Dermis blood vessel endothelial cell (primary cell): ENCODE measurements at places on chromosomes 4 and X.

DNA sequence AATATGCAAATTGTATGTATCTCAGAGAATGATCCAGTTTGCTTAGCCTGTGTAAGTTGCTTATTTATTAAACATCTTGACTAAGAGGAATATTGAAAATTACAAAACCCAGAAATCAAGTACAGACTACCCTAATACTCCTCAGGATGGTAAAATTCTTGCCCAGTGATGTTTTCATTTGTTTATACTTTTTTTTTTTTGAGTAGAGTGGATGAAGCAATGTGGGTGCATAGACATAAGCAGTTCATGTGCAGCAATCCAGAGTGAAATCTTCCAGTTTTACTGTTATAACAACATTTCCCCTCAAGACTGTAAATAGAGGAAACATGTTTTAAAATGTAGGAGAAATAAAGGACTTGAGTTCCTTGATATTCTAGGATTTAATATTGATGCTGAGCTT lies 4.7 kb downstream of the GLRB start:
- DNase-seq: no peak

DNA sequence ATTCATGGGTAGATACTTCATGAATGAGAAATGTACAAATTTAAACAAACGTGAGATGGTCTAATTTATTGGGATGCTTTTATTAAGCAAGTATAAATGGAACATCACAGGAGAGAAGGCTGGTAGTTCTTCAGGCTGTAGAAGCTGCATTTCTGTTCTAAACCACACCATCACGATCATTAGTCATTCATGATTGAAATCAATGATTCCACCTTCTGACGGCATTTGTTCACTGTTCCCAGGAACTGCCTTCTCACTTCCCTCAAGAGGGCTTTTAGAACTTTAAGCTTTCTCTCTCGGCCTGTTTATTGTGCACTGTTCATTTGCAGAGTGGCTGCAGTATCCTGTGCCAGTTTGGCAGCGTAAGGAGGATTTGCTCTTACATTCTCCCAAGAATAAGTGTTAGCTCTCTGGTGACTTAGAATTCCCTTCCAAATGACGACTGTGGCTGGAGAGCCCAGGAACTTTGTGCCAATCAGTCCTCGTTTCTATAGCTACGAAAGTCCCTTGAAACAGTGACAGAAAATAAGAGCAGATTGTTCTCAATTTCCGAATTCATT lies 54.7 kb downstream of the MFAP3L start:
- DNase-seq: no peak

- no peak for DNase-seq
These were observed 53.8 kb downstream of the SYNPO2 start for GRCh38 chr4:118942465-118942864.

DNA sequence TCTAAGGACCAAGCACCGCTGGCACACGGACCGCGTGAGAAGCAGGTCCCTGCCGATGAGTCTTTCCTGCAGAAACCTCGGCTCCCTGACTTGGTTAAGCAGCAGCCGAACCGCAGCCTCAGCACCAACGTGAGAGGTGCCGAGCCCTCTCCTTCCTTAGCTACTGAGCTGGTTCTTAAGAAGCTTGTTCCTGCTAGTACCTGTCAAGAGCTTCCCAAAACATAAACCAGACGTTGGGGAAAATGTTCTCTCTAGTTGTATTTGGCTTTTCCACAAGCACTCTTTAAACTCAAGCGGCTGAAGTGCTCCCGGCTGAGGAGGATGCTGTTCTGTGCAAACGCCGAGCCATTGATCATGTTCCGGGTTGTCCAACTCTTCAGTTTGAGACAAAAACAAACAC lies 29.3 kb upstream of the TLR3 start:
- DNase-seq: no peak

GRCh38 chr4:187019896-187020295 lies 296.2 kb upstream of the FAT1 start:
- DNase-seq: no peak

DNA sequence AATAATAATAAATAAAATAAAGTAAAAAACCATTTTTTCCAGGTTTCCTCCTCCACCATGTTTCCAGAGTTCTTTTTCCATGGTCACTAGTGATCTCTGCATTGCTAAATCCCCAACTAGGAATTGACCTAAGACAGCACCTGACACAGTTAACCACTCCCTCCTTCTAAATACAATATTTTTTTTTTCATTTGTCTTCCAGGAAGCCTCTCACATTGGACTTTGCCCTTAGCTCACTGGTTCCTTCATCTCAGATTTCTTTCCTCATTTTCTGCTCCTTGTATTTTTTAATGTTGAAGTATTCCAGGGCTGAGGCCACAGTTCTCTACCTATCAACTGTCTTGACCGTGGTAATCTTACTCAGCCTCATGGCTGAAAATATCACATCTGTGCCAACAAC lies 187.3 kb upstream of the FAM241A start:
- DNase-seq: no peak

GRCh38 chr4:62549601-62550000 lies 1349.5 kb downstream of the ADGRL3 start:
- no peak for DNase-seq

DNA sequence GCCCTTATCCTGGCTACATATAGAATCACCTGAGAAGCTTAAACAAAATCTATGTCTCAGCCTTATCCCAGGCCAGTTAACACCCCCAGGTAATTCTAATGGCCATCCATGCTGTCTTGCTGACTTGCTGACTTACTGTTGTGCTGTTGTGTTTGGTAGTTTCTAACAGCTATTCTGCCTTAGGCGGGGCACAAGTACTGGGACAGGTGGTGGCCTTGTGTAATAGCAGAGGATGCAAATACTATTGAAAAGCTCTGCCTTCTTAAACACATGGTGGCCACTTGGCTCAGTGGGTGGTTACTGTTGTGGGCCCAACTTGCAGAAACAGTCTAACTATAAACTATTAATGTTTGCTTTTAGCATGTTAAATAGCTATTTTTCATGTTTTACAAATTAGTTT lies 56.2 kb downstream of the CDS1 start:
- DNase-seq: no peak

GRCh38 chrX:53412446-53412845 lies 10.0 kb downstream of the SMC1A start:
- no peak for DNase-seq

GRCh38 chr4:28179126-28179525 lies 1318.5 kb downstream of the STIM2 start:
- DNase-seq: no peak

- no peak for DNase-seq
These were observed 380.8 kb downstream of the TMA16 start for GRCh38 chr4:163875327-163875726.

- no peak for DNase-seq
These were observed 1197.3 kb downstream of the TECRL start for GRCh38 chr4:63211776-63212479.

DNA sequence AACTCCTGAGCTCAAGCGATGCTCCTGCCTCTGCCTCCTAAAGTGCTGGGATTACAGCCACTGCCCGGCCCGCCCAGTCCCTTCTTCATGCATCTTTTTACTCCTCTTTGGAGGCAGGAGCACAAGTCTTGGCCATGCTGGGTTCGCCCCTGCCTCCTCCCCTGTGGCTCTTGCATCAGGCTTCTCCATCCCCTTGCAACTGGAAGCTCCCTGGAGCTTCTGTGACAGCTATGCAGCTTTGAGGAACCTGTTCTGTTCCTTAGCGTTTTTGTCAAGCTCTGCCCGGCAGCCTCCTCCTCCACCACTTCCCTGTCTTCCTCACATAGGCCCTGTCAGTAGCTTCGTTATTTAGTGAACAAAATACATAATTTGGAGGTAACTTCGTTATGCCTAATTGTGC lies 73.9 kb downstream of the PSAPL1 start:
- DNase-seq: no peak

DNA sequence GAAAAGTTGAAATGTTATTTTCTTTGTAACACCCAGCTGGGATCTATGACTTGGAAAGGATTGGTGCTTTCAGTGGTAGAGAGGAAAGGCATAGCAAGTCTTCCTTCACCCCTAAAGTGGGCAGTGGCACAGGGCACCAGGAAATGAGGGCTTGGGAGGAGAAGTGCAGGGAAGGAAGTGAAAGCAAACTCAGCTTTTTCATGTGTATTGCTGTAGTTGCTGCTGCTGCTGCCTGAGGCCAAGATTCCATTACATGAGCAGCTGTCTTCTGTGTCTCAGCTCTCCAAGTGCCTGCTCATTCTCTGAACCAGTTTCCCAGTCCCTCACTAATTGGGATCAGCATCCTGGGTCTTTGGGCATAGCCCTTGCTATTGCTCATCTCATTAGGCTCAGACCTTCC lies 2.6 kb downstream of the HCCS start:
- peak; percentile 44 for DNase-seq

GRCh38 chrX:31323658-31324057 lies 251.8 kb upstream of the FTHL17 start:
- DNase-seq: no peak

- peak; percentile 21 for DNase-seq
These were observed 805 bp downstream of the ATP8A1 start for GRCh38 chr4:42655921-42656678.

GRCh38 chr4:149370785-149371420 lies 444.7 kb downstream of the IQCM start:
- peak; percentile 55 for DNase-seq

- no peak for DNase-seq
These were observed 653.9 kb upstream of the AADAT start for GRCh38 chr4:170743633-170744032.

DNA sequence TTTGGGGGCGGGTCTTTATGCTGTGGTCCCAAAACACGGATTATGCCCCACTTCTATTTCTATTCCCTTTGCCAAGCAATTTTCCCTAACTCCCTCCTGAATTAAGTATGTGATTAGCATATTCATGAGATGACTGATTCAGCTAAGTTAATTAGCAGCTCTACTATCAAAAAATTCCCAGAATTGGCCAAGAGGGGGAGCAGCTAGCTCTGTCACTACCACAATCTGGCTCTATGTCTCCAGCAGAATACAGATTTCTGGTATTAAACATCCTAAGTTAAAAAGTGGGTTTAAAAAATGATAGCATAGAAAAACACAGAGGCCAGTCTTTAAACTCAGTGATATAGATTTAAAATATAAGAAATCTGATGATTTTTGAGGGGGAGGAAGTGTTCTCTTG lies 80.3 kb downstream of the GPC4 start:
- no peak for DNase-seq

GRCh38 chrX:117751155-117751554 lies 365.5 kb downstream of the KLHL13 start:
- no peak for DNase-seq

DNA sequence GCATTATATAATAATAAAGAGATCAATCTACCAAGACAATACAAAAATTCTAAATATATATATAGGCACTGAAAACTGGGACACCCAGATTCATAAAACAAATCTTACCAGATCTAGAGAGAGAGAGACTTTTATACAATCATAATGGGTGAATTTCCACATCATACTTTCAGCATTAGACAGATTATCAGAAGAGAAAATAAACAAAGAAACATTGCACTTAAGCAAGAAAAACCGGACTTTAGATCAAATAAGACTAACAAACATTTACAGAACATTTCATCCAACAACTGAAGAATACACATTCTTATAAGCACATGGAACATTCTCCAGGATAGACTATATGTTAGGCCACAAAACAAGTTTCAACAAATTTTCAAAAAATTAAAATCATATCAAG lies 245.1 kb downstream of the INPP4B start:
- DNase-seq: no peak

GRCh38 chr4:107685740-107686139 lies 34.3 kb downstream of the PAPSS1 start:
- DNase-seq: no peak

- DNase-seq: no peak
These were observed 150.6 kb downstream of the CHIC2 start for GRCh38 chr4:53913771-53914170.

- peak; percentile 42 for DNase-seq
These were observed 32.3 kb downstream of the BBS12 start for GRCh38 chr4:122764821-122765215.

- DNase-seq: no peak
These were observed 26.5 kb upstream of the GRIA3 start for GRCh38 chrX:123157586-123157985.

DNA sequence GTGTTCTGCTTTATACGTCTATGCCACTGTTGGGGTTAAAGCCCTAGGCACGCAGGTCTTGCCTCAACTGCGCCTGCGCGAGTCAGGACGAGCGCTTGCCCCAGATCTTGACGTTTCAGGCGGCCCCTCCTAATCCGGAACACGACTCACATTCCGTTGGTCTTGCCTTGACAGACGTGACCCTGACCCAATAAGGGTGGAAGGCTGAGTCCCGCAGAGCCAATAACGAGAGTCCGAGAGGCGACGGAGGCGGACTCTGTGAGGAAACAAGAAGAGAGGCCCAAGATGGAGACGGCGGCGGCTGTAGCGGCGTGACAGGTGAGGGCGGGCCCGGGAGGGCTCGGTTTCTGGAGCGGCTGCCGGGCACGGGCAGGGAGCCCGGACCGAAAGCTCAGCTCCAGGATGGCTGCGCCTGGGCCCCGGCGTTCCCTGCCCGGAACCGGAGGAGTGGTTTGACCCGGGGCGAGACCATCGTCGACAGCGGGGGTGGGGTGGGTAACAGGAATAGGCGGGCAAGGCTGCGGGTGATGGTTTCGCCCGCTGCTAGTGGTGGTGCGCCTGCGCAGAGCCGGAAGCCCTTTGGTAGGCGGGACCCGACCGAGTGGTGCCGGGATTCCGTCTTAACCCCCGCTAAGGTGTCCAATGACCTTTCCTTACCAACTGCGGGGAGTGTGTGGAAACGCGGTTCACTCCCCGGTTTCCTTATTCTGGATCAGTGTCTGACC lies at the start of gene ARAF:
Gene ARAF (plus strand): TSS at position 272 of the 725 bp plus-strand sequence. CDS start 1,763 bp downstream, outside the sequence.
- peak; percentile 99 for DNase-seq

DNA sequence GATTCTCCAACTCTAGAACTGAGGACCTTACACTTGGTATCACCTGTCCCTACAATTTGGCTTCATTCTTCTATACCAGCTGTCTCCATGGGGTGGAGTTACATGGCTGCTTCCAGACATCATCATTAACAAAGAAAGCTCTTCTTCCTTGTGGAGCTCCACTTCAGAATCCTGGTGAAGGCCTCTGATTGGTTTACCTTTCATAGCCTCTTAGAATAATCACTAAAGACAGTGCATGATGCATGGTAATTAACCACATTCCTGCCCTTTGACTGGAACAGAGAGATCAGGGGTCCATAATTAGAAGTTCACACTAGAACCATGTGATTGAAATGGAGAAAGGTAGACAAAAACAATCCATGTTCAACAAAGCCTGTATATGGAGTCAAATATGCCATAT lies 112.6 kb upstream of the ZNF827 start:
- no peak for DNase-seq

- no peak for DNase-seq
These were observed 104.9 kb downstream of the CEP44 start for GRCh38 chr4:174388461-174389145.

DNA sequence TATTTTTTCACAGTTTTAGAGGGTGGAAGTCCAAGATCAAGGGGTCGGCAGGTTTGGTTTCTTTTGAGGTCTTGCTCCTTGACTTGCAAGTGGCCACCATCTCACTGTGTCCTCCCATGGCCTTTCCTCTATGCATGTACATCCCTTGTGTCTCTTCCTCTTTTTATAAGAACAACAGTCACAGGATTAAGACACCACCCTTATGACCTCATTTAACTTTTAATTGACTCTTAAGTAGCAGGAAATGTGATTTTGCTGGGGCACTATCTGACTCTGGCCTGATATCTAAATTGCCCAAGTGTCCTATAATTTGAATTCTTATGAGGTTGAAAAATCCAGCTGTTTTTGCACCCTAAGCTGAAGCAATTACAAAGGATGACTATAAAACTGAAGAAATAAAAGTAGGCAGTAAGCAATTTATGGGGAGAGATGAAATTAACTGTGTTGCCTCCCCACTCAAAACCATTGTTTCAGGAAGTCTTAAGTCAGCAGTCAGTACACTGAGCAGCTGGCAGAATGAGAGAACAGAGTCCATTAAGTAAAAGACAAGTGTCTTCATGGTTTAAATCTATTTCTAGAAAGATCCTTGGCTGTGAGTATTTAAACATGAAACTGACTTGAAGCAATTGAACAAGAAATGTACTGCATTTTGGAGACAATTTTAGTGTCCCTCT lies 601.3 kb downstream of the SPRY1 start:
- no peak for DNase-seq
